Upper lobe of right lung (tissue), 1 donor: ENCODE measurements at places on chromosomes 16 and 17. TPM values are rescaled to one million over a fixed set of nuclear protein-coding genes. Genes with fewer than 3 reads are reported as not detected.

GRCh38 chr17:51353296-51353695, 93.0 kb downstream of the UTP18 start:
- H3K4me3 ChIP-seq: no peak overlapping the region
- no peak overlapping the region for H3K27ac ChIP-seq
- no peaks in the 10 kb centered on the region for H3K36me3 ChIP-seq
- no peaks in the 10 kb centered on the region for H3K27me3 ChIP-seq
- no peak for DNase-seq

GRCh38 chr17:74543891-74544760, 1.8 kb downstream of the CD300C start:
- no peaks in the 10 kb centered on the region for H3K27me3 ChIP-seq
- H3K27ac ChIP-seq: no peak overlapping the region
- no peaks in the 10 kb centered on the region for H3K36me3 ChIP-seq
- no peak overlapping the region for H3K4me3 ChIP-seq
- peak; percentile 51 for DNase-seq

Gene CSH1
- not detected for total RNA-seq

Gene MRPL28
- 39.0 TPM for total RNA-seq

Gene RNF222
- not detected for total RNA-seq

- H3K4me3 ChIP-seq: no peak overlapping the region
- no peak for DNase-seq
- no peaks in the 10 kb centered on the region for H3K36me3 ChIP-seq
Observed at GRCh38 chr16:11340710-11341109, 4.5 kb upstream of the RMI2 start.

DNA sequence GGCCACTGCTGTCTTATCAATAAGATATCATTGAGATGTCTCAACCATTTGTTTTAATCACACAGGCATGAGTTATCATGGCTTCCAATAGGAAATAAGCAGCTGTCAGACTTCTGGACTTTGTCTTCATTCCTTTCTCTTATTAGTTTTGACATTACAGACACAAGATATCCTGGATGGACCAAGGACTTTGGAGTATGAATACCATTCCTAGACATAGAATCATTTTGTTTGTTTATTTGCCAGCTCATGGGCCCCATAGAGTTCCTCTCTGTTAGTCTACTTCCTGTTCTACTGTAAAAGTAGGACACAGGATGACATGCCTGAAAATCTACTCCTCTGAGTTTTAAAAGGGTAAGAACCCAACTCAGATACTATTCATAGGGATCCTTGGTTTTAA, 77.7 kb upstream of the KCNJ16 start:
- no peak overlapping the region for H3K27ac ChIP-seq
- no peaks in the 10 kb centered on the region for H3K4me1 ChIP-seq
- H3K27me3 ChIP-seq: no peaks in the 10 kb centered on the region
- H3K36me3 ChIP-seq: no peaks in the 10 kb centered on the region
- H3K4me3 ChIP-seq: no peak overlapping the region

DNA sequence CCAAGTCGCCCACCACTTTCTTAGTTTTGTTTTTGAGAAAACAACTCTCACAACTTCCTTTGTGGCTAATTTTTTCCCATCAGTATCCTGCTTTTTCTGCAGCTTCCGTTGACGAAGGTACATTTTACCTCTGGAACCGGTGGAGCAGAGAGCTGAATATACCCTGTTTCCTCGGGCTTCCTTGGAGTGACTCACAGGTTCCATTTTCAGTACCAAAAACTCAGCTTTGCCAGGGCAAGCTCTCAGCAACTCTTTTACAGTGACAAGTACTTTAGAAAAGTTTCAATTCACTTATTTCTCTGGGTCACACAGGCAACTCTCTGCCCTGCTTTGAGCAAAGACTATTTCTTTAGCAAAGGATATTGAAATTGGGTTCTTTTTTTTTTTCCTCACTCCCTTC, 318.9 kb downstream of the SNX29 start:
- no peak for DNase-seq
- H3K27me3 ChIP-seq: no peaks in the 10 kb centered on the region
- no peaks in the 10 kb centered on the region for H3K36me3 ChIP-seq
- no peak overlapping the region for H3K27ac ChIP-seq
- H3K4me3 ChIP-seq: no peak overlapping the region

Gene MYBBP1A
- 46.7 TPM for total RNA-seq

DNA sequence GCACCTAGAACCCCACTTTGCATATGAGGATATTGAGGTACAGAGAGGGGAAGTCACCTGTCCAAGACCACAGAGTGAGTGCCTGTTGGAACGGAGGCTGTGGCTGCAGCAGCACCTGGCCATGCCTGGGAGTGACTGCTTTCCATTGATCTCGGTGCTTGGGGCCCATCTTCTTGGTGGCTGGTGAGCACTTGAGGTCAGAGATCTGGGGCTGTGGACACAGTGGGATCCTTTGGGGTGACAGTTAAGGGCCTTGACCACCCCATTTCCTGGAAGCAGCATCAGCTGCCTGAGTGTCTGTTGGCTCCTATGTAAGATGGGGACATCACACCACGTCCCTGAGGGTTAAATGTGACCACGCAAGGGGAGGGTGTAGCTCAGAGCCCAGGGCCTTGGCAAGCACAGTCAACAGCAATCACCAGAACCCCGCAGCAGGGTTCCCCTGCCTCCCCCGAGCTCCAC, 111.7 kb downstream of the IRF8 start:
- H3K27me3 ChIP-seq: peaks cover 9% of the 10 kb centered on the region
- DNase-seq: peak; percentile 40
- H3K27ac ChIP-seq: no peak overlapping the region
- H3K4me3 ChIP-seq: no peak overlapping the region
- H3K4me1 ChIP-seq: no peaks in the 10 kb centered on the region

GRCh38 chr16:12057266-12057665, 80.7 kb downstream of the SNX29 start:
- peaks cover 12% of the 10 kb centered on the region for H3K4me1 ChIP-seq
- H3K4me3 ChIP-seq: no peak overlapping the region
- no peaks in the 10 kb centered on the region for H3K27me3 ChIP-seq
- DNase-seq: peak; percentile 23
- peaks cover 9% of the 10 kb centered on the region for H3K36me3 ChIP-seq

DNA sequence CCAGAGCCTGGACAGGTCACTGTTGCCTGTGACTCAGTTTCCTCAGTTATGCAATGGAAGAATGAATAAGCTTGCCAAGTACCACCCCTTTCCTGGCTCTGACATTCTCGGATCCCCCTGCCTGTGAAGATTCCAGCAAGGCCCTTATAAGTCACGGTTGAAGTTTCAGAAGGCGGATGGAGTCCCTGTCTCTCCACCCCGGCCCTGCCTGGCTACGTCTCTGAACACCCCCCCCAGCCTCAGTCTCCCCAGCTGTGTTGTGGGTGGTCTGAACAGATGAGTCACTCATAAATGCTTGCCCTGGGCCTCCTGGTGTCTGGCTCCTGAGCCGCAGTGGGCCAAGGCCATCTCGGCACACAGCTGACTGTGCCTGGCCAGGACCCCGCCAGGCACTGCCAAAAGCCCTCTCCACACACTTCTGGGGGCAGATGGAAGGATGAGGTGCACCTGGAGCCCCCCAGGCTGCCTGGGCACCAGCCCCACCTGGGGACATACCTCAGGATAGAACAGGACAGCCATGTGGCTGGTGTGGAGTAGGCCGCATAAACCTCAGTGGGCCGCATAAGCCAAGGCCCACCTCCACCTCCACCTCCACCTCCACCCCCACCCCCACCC, 15.4 kb downstream of the VASN start:
- peak overlapping the region; percentile 55 for H3K27ac ChIP-seq
- no peak overlapping the region for H3K4me3 ChIP-seq
- H3K27me3 ChIP-seq: no peaks in the 10 kb centered on the region
- DNase-seq: no peak
- H3K36me3 ChIP-seq: peaks cover 40% of the 10 kb centered on the region

GRCh38 chr17:28125526-28126378, 83.3 kb downstream of the NLK start:
- no peaks in the 10 kb centered on the region for H3K4me1 ChIP-seq
- no peak for DNase-seq
- no peak overlapping the region for H3K27ac ChIP-seq
- H3K4me3 ChIP-seq: no peak overlapping the region

GRCh38 chr17:4487820-4488716, 10.6 kb upstream of the SPNS2 start:
- H3K27ac ChIP-seq: peak overlapping the region; percentile 70
- no peak overlapping the region for H3K4me3 ChIP-seq
- H3K36me3 ChIP-seq: no peaks in the 10 kb centered on the region
- no peaks in the 10 kb centered on the region for H3K27me3 ChIP-seq
- no peak for DNase-seq

Gene C1QL1
- 0.52 TPM for total RNA-seq

GRCh38 chr17:43468691-43469139, 15.1 kb upstream of the DHX8 start:
- H3K4me3 ChIP-seq: no peak overlapping the region
- no peak for DNase-seq
- H3K36me3 ChIP-seq: no peaks in the 10 kb centered on the region
- H3K4me1 ChIP-seq: peaks cover 9% of the 10 kb centered on the region
- no peaks in the 10 kb centered on the region for H3K27me3 ChIP-seq
- no peak overlapping the region for H3K27ac ChIP-seq

Gene TIGD7
- total RNA-seq: 6.9 TPM

DNA sequence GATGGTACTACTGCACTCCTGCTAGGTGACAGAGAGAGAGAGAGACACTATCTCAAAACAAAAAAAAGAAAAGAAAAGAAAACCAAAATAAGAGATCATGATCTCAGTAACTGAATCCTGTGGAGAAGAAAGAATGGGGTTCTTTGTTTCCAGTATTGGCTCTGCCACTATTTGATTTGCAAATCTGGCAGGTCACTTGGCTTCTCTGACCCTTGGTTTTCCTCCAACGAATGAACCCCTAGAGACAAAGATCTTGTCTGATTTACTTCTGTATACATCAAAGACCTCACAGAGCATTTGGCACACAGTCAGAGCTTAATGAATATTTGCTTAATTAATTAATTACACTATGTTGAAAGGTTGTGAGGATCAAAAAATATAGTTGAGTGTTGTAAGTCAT, 47.9 kb upstream of the NLK start:
- no peak for DNase-seq
- H3K36me3 ChIP-seq: no peaks in the 10 kb centered on the region
- no peak overlapping the region for H3K4me3 ChIP-seq
- no peaks in the 10 kb centered on the region for H3K27me3 ChIP-seq
- H3K4me1 ChIP-seq: no peaks in the 10 kb centered on the region

DNA sequence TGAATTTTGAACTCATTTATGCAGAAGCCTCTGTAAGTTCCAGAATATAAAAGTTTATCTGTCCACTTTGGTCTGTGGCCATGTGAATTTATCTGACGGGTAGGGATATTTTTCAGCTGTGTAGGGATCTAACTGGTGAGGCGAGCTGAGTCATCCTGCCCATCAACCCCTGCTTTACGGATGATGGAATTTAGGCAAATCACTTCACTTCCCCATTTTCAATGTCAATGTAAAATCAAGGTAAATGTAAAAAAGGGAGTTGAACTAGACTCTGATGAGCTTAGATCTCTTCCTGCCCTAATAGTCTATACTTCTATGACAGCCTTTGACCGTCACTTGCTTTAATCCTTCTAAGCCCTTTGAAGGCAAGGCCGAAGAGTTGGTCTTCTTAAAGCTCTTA, 2.6 kb downstream of the SLC16A6 start:
- H3K4me1 ChIP-seq: peaks cover 17% of the 10 kb centered on the region
- DNase-seq: no peak
- peaks cover 10% of the 10 kb centered on the region for H3K27me3 ChIP-seq

GRCh38 chr17:34178092-34178491, 77.0 kb upstream of the CCL2 start:
- H3K4me3 ChIP-seq: no peak overlapping the region
- peaks cover 24% of the 10 kb centered on the region for H3K4me1 ChIP-seq
- no peak overlapping the region for H3K27ac ChIP-seq
- H3K36me3 ChIP-seq: no peaks in the 10 kb centered on the region
- no peak for DNase-seq

DNA sequence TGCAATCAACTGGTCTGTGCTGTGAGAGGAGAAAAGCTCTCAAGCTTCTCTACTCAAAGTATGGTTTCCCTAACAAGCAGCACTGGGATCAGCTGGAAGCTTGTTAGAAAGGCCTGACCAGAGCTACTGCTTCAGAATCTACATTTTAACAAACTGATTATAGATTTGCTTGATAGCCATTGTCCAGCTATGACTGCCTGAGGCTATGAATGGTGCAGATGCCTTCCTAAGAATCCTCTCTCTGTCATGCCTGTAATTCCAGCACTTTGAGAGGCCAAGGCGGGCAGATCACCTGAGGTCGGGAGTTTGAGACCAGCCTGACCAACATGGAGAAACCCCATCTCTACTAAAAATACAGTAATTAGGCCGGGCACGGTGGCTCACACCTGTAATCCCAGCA, 28.6 kb downstream of the PKD1L3 start:
- no peak for DNase-seq
- H3K36me3 ChIP-seq: no peaks in the 10 kb centered on the region
- no peak overlapping the region for H3K27ac ChIP-seq
- H3K27me3 ChIP-seq: no peaks in the 10 kb centered on the region
- H3K4me3 ChIP-seq: no peak overlapping the region

DNA sequence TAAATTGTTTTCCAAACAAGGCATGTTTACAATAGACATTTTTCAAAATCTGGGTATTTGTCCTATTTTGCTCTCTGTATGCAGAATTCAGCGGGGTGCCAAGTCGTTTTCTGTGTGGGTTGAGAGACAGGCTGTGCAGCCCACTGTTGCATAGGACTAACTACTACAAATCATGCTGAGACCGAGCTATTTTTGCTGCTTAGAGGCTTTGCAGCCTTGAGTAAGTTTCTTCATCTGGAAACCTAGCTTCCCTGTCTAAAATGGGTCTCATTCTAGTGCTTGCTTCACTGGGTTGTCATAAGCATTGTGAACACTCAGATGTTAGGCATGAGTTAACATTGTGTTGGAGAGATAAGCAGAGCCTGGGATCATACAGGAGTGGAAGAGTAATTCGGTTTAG, 1.3 kb downstream of the PRPSAP2 start:
- DNase-seq: no peak
- H3K27ac ChIP-seq: no peak overlapping the region
- H3K27me3 ChIP-seq: no peaks in the 10 kb centered on the region
- H3K36me3 ChIP-seq: no peaks in the 10 kb centered on the region
- H3K4me3 ChIP-seq: peak overlapping the region; percentile 91
